Colonic mucosa (tissue), 4 donors: ENCODE measurements at places on chromosomes 3 and 15.

DNA sequence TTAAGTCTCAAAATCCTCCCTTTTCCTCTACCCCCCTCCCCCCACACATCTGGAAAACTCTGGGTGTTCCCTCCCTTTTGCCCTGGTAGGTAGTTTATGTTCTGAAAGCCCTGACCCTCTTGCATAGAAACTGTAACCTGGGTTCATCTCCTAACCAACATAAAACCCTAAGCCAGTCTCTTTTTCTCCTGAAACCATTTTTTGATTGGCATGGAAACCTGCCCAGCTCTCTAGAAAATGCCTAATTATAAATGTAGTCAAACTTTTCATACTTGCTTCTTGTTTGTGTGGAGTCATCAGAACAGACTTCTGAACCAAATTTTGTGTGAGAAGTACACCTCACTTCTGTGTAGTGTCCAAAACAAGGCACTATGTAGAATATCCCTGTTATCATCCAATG, 1264.4 kb downstream of the SI start:
- no peak for DNase-seq

DNA sequence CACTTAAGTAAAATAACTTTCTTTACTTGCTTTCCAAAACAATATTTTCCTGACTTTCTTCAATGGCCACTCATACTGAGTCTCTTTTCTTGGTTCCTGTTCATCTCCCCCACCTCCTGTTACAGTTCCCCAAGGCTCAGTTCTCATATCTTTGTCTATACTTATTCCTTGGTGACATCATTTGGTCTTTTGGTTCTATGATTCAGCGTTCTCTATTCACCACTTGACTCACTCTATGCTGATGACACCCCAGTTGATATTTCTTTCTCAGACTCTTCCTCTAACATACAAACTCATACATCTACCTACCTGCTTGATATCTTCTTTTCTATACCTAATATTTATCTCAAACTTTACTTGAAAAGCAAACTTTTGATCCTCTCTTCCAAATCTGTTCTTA, 85.0 kb upstream of the P3H2 start:
- no peak for DNase-seq

- no peak for DNase-seq
Observed at GRCh38 chr3:9117220-9117619, 132.2 kb downstream of the SRGAP3 start.

- no peak for DNase-seq
Observed at GRCh38 chr15:60647246-60647645, 168.3 kb upstream of the ICE2 start.

GRCh38 chr3:180092889-180093288, 56.2 kb upstream of the PEX5L start:
- no peak for DNase-seq

- DNase-seq: peak; percentile 23
Observed at GRCh38 chr15:74777769-74778598, 3.9 kb upstream of the CSK start.

DNA sequence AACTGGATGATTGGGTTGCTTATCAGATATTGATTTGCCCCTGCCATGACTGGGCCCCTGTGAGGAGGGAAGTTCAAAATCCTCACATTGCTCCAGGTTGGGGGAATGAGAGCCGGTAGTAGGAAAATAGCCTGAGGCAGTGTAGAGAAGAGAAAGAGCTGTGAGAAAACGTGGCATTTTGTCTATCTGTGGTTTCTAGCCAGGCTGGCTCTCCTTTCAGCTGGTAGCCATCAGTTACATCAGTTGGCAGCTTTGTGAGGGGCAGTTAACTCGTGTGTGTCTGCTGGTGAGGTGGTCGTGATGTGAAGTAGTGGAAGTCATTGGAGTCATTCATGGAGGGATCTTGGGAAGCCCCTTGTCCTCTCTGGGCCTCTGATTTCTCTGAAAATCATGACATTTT, 5.2 kb downstream of the ESYT3 start:
- no peak for DNase-seq

- no peak for DNase-seq
Observed at GRCh38 chr15:84006421-84006820, 229.2 kb upstream of the GOLGA6L4 start.

DNA sequence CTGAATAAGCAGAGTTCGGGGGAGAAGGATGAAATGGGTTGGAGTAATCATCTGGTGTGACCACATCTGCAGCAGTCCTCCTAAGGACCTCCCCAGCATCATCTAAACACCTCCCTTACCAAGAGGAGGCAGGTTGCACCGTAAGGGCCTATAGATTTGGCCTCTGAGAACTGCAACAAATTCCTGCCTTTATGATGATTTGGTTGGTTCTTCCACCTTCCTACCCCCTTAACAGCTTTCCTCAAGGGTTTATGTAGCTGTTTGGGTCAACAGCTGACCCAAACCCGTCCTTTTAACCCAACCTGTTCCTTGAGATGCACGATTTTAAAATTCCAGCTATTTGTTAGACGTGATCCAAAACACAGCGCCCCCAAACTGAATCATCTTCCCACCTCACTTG, 58.2 kb downstream of the AAGAB start:
- no peak for DNase-seq

- no peak for DNase-seq
Observed at GRCh38 chr15:90988296-90988695, 6.0 kb downstream of the PRC1 start.

DNA sequence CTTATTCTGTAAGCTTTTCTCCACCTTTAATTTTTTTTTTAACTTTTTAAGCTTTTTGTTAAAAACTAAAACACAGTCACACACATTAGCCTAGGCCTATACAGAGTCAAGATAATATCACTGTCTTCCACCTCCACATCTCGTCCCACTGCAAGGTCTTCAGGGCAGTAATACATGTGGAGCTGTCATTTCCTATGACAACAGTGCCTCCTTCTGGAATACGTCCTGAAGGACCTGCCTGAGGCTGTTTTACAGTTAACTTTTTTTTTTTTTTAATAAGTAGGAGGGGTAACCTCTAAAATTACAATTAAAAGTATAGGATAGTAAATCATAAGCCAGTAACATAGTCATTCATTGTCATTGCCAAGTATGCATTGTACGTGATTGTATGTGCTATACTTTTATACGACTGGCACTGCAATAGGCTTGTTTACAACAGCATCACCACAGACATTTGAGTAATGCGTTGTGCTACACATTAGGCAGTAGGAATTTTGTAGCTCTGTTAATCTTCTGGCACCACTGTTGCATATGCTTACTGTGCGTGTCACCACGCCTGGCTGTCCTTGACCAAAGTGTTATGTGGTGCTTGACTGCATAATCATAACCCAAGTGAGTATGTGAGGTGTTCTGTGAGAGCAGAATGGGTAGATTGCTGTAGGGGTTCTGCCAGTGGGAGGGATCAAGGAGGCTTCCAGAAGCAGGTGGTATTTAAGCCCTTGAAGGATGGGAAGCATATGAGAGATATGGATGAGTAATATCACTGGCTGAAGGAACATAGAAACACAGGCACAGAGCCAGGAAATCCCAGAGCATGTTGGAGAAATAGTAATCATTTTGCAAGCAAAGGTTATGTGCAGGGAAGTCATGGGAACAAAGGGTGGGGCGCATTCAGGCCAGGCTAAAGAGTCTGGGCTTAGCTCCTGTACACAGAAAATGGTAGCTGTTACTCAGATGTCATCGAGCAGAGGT, 18.3 kb downstream of the FBXO22 start:
- DNase-seq: peak; percentile 70

DNA sequence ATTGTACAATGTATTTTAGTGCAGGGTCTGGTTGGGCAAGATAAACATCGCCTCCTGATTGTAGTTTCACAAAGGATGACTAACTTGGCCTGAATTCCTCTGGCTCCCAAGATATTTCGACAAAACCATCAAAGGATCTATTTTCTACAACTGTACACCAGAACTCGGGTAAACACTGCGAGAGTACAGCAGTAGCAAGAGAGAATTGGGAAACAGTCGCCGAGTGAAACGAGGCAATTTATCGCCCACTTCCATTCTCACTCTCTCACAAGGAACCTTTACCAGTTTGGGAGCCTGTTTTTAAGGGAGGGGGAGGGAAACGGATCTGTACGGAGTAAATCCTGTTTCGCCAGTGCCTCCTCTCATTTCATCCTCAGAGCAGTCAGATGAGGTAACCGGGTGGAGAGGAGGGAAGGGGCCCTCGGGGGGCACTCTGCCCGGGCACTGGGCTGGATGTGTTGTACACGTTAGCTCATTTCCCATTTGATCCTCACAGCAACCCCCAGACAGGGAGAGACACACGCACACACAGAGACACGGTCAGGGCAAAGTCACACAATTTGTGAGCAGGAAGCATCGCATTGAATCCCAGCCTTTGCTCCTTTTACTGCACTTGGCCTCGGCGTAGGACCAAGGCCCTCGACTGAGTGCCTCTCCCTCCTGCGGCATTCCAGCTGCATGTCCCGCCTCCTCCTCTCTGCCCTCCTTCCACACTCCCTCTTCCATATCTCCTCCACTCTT, 120.1 kb downstream of the LIPC start:
- peak; percentile 81 for DNase-seq

- no peak for DNase-seq
Observed at GRCh38 chr3:161548301-161548700, 51.7 kb downstream of the OTOL1 start.

- DNase-seq: no peak
Observed at GRCh38 chr15:33778852-33779251, 189.4 kb upstream of the CHRM5 start.

GRCh38 chr15:100134089-100134583, 207.6 kb downstream of the ADAMTS17 start:
- no peak for DNase-seq

DNA sequence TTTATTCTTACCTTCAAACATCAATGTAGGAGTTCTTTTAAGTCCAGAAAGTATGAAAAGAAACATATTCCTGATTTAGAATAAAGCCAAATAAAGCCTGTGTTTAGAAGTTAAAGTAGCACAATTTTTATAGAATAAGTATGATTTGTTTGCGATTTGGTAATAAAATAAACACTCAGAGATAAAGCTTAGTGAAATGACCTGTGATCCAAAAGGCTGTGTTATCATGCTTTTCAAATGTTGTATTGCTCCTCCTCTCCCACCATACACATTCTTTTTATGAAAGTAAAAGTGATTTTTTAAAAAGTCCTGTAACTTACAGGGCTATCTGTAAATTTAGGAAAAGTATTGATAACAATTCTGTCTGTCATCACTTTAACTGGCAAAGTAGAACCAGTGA, 138.6 kb upstream of the CGNL1 start:
- no peak for DNase-seq

DNA sequence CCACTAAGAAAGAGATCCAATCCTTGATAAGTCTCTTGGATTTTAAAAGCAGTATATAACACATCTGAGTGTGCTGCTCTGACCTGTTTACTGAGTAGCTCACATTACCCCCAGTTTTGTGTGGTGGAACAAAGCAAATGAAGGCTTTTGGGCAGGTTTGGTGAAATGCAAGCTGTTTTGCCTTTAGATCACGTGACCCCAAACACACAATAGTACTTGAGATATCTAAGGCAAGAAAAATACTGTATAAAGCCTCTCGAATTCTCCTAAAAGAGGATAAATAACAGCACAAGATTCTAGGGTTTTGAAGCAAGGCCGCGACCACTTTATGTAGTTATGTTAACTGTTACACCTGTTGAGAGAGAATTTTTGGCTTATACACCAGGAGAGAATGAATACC, 49.3 kb upstream of the TRIM42 start:
- DNase-seq: no peak

- DNase-seq: no peak
Observed at GRCh38 chr3:187765342-187765741, 20.1 kb upstream of the BCL6 start.

GRCh38 chr3:171420667-171421066, 39.5 kb downstream of the TNIK start:
- DNase-seq: no peak

DNA sequence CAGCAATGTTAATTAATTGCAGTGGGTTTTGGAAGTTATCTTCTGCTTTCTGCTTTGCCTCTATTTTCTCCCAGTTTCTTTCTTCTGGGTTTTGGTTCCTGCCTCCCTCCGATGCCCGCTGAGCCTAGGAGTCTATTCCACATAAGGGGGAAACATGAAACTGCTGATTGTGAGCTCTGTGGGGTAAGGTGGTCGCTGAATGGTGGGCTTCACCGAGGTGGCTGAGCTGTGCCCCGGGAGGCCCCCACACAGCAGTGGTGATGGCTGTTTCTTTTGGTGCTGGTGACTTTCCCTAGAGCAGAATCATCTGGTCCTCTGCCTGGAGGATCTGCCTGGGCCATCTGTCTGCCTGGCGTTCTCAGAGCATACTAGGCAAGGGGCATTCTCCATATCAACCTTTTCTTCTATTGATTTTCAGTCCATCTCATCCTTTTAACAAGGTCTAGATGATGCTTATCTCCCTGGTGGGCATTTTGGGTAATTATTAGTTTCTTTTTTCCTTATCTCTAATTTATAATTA, 68.8 kb upstream of the ATP2B2 start:
- DNase-seq: no peak

GRCh38 chr3:56917361-56918110, 115.8 kb upstream of the ARHGEF3 start:
- no peak for DNase-seq

DNA sequence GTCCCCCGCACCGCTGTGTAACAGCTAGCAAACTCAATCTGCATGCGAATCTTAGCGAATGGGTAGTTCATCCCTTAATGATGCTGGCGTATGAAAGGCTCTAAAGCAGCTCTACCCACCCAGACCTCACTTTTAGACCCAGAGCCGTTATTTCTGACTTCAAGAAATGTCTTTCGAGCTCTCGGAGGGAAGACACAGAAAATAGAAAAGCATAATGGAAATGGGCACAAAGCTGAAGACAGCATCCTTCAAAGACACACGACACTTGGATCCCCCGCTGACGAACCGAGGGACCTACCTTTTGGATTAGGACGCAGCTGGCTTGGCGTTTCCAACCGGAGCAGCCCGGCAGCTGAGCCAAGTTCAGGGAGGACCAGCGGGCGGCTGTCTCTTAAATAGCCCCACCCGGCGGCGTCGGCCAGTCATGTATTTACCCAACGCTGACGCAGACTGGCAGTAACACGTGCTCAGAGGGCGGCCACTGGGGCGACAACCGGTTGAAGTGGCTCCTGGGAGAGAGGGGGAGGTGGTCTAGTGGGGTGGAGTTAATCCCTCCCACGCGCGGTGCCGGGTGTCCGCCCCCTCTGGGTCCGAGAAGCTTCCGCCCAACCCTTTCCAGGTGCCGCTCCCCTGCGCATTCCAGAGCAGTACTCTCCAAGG, 1.5 kb downstream of the CCK start:
- DNase-seq: peak; percentile 34

GRCh38 chr3:39990532-39990931, 181.1 kb downstream of the MYRIP start:
- DNase-seq: peak; percentile 61

- no peak for DNase-seq
Observed at GRCh38 chr3:134460965-134461364, 24.8 kb downstream of the ANAPC13 start.
